ENCODE measurements at places on chromosomes 4 and X. TPM values are rescaled to one million over a fixed set of nuclear protein-coding genes. Genes with fewer than 3 reads are reported as not detected.

DNA sequence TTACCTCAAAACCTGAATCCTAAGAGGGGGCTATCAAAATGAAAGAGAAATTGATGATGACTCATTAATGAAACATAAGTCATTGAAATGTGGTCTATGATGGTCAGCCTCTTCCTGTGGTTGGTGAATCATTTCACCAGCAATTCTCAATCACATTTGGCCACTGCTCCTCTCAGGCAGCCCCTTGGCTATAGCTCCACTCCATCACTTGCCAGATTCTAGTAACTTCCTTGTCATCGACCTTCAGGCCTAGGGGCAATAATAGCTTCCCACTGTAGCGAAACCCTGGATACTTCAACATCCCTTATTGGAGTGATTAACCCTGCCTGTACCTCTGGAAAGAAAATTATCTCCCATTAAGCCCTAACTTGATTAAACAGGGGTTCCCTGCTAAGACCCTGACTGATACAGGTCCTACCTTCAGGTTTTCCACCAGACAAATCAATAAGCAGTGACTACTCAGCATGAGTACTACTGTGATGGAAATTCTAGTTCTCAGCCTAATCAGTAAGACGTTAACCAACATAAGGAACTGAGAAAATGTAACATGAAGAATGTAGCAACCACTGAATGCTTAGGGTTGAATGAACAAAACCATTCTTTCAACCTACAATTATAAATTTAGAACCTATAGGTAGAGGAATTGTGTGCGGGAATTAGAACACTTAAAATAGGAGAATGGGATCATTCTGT lies 30.4 kb downstream of the ADH7 start:
- no peak overlapping the region for H3K4me3 ChIP-seq
- H3K27ac ChIP-seq = no peak overlapping the region
- peaks cover 11% of the 10 kb centered on the region for H3K4me1 ChIP-seq
- H3K27me3 ChIP-seq = peaks cover 13% of the 10 kb centered on the region
- DNase-seq = no peak

Gene DRP2
- total RNA-seq = 4.2 TPM

DNA sequence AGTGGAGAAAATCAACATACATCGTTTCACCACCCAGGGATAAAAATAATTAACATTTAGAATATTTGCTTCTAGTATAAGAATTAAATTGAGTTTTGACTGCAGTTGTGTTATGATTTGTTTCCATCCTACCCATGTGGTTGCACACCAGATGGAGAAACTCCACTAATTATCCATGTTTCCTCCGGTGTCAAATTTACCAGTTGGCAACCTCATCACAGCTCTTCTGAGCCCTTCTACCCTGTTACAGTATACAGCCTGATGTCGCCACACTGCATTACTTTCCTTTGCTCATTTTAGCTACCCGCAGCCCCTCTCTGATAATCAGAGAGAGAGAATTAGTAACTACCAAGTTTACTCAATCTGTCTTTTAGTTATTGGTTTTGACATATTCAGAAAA lies 411.2 kb downstream of the DTHD1 start:
- H3K4me3 ChIP-seq = no peak overlapping the region
- DNase-seq = no peak
- H3K27ac ChIP-seq = no peak overlapping the region
- no peaks in the 10 kb centered on the region for H3K36me3 ChIP-seq
- H3K27me3 ChIP-seq = no peaks in the 10 kb centered on the region

DNA sequence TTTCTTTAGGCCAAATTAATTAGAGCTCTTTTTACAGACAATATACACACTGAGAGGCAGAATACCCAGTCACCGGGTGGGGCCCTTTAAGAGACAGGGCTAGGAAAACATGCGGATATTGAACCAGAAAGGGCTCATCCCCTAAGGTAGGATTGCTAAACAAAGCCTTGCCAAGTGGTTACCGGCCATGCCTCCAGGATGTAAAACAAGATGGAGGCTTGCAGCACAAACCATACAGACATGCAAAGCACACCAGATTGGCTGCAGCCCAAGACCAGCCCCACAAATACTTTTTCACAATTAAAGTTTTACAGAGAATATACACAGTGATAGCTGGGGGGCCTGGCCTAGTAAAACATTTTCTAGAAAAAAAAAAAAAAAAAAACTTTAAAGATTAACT lies 210.0 kb downstream of the KLHL4 start:
- H3K27me3 ChIP-seq = no peaks in the 10 kb centered on the region
- no peak for DNase-seq
- H3K27ac ChIP-seq = no peak overlapping the region
- no peak overlapping the region for H3K4me3 ChIP-seq
- no peaks in the 10 kb centered on the region for H3K4me1 ChIP-seq

DNA sequence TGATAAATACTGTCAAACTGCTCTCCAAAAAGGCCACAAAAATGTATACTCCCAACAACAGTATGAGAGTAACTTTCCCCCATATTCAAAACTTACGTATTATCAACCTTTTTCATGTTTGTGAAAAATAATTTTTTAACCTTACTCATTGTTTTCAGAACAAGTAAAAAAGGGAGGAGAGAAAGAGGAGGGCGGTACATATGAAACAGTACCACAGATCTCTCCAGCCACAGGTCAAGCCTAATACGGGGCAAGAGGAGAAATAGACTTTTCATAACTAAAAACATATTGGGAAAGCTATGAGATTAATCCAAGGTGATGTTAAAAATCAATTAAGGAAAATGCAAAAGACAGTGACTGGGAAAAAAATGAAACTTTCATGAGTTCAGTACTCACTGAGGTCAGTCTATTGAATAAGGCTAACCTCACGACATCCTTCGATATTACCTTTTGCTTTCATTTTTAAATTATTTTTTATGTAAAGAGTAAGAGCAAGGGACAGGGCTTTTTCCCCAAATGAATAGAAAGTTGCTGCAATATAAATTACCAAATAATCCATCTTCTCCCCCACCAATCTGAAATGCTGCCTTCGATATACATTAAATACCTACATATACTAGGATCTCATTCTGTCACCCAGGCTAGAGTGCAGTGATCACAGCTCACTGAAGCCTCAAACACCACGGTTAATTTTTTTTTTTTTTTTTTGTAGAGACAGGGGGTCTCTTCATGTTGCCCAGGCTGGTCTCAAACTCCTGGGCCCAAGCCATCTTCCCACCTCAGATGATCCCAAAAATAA lies 25.3 kb downstream of the FBXW7 start:
- H3K4me3 ChIP-seq = no peak overlapping the region
- no peaks in the 10 kb centered on the region for H3K4me1 ChIP-seq
- no peak for DNase-seq
- no peak overlapping the region for H3K27ac ChIP-seq
- no peaks in the 10 kb centered on the region for H3K27me3 ChIP-seq
- H3K36me3 ChIP-seq = no peaks in the 10 kb centered on the region

DNA sequence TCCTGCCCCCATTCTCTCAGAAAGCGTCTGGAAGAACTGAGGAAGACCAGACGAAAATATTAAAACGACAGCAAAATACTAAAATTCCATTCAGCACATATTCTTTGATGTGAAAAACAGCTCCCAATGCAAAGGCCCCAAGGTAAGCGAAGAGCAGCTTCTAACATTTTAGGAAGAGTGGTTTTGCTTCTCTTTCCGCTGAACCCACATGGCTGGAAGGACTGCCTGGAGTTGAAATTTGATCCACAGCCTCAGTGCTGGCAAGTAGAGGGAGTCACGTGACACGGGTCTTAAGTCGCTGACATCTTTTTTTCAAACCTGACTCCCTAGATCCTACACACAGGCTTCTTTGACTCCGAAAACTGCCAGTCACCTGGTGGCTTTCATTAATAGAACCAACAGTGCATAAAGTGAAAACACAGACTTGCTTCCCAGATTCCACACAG lies at the start of gene FAM13A:
TSS of gene FAM13A (minus strand) at position 233 of the 446 bp plus-strand sequence. CDS start at position 12, 221 bp downstream.
- H3K36me3 ChIP-seq = peaks cover 10% of the 10 kb centered on the region
- H3K4me1 ChIP-seq = peaks cover 48% of the 10 kb centered on the region
- no peaks in the 10 kb centered on the region for H3K27me3 ChIP-seq

DNA sequence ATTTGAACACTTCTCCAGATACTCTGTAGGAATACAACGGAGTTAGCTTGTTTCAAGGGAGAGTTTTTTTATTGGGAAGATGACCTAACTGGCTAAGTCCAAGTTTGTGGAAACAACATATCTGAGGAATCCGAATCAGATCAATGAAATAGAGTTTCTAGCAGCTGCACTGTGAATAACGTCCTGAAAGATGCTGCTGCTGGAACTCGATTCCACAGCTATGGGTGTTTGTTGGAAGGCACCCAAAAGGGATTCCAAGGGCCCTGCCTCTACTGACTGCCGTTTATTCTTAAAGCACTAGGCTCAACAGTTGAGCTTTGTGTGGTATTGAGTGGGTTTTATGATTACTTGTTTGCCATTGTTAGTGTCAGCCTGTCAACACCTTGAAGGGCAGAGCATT lies 6.6 kb upstream of the GBA3 start:
- H3K4me1 ChIP-seq = peaks cover 7% of the 10 kb centered on the region
- DNase-seq = no peak
- no peak overlapping the region for H3K4me3 ChIP-seq
- H3K36me3 ChIP-seq = no peaks in the 10 kb centered on the region
- H3K27ac ChIP-seq = no peak overlapping the region

Gene TRO
- 177 TPM for total RNA-seq

DNA sequence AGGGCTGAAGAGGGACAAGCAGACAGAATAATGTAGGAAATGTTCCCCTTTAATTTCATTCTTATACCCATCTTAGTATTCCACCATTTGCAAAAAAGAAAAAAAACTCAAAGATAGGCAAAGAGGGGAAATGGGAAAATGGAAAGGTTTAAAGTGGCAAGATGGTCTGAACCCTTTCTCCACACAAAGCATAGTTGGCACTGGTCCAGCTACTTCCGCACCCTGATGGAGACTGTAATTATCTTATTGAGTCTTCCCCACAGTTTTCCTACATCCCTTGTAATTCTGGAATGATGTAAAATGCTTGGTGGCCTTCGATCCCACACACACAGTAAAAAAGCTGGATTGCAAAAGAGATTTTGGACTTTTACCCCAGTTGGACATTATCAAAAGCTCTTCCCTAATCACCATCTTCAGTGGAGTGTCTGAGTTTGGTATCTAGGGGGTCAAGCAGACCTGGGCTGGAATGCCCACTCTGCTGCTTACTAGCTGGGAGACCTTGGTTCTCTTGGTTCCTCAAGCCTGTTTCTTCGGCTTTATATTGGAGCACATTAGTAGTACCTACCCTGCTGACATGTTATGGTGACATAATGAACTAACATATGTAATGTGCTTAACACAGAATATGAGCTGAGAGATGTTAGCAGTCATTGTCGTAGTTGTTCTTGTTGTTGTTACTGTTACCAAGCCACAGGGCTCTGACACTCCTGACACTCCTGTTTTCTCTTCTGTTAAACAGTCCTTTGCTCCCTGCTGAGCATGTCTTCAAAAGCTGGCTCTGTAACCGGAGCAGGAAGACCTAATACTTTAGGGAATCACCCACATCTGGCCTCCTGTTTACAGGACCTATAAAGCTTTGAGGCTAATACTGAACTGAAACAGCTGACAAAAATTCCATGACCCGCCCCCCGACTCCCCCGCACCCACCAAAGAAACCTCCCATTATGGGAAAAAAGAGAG lies 4.7 kb downstream of the SRPX2 start:
- H3K4me3 ChIP-seq = no peak overlapping the region
- H3K36me3 ChIP-seq = no peaks in the 10 kb centered on the region
- no peak for DNase-seq
- peaks cover 43% of the 10 kb centered on the region for H3K4me1 ChIP-seq
- peak overlapping the region; percentile 97 for H3K27ac ChIP-seq
- no peaks in the 10 kb centered on the region for H3K27me3 ChIP-seq

GRCh38 chr4:121034017-121034416 lies 38.3 kb downstream of the NDNF start:
- no peak for DNase-seq
- H3K27ac ChIP-seq = no peak overlapping the region
- no peak overlapping the region for H3K4me3 ChIP-seq
- peaks cover 13% of the 10 kb centered on the region for H3K4me1 ChIP-seq

- H3K4me3 ChIP-seq = no peak overlapping the region
- no peak for DNase-seq
- no peak overlapping the region for H3K27ac ChIP-seq
- H3K27me3 ChIP-seq = no peaks in the 10 kb centered on the region
- H3K36me3 ChIP-seq = no peaks in the 10 kb centered on the region
Observed at GRCh38 chr4:120316416-120316815, 249.8 kb upstream of the MAD2L1 start.

Gene ADH1B
- total RNA-seq = not detected

DNA sequence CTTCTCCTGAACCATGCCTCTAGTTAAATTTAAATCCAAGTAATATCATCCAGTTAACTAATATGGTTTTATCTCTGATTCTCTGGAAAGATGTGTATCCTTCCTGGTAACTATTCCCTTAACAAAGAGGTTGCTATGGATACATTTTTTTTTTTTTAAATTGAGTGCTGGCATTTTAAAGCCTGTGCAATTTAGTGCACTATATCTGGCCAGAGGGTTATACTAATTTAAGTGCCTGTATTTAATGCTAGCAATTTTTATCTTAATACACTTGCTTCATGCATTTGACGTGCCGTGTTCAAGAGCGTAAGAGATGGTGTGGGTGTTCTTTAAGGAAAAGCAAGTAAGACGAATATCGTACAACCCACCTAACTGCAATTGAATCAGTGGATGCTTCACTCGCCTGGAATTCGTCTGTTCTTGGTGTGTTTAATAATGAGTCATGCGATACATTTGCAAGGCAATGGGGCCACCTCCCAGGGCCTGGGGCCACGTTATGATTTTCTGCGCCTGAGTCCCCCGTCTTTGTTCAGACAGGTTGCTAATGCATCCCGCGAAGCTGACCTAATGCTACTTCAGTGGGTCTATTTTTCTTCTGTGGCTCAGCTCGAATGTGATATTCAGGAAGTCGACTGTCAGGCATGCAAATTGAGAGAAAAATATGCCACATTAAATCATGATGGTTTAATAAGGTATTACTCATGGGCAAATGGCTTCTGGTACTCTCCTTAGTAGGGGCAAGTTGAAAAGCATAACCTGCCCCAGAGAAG lies 14.2 kb upstream of the MID1 start:
- peaks cover 6% of the 10 kb centered on the region for H3K36me3 ChIP-seq
- peak overlapping the region; percentile 87 for H3K27ac ChIP-seq
- H3K4me1 ChIP-seq = peaks cover 37% of the 10 kb centered on the region
- H3K4me3 ChIP-seq = peak overlapping the region; percentile 18

DNA sequence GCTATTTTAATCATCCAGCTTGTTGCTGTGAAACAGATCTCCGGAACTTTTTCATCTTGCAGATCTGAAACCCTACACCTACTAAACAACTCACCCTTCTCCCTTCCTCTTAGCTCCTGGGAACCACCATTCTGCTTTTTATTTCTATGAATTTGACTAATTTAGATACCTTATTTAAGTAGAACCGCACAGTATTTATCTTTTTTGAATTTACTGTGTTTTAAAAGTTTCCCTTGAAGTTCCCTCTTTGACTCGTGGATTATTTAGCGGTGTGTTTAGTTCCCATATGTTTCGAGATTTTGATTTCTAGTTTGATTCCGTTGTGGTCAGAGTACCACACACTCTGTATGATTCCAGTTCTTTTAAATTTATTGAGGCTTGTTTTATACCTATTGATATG lies 44.6 kb downstream of the EIF2S3 start:
- no peak for DNase-seq
- peaks cover 34% of the 10 kb centered on the region for H3K4me1 ChIP-seq
- H3K27me3 ChIP-seq = no peaks in the 10 kb centered on the region
- H3K36me3 ChIP-seq = no peaks in the 10 kb centered on the region
- H3K27ac ChIP-seq = peak overlapping the region; percentile 92
